ENCODE measurements at places on chromosomes 6 and 20.

- no peak for DNase-seq
Measured at GRCh38 chr6:19723545-19723944, 113.6 kb upstream of the ID4 start.

- no peak for DNase-seq
Measured at GRCh38 chr6:131400054-131400778, 172.8 kb upstream of the ARG1 start.

- no peak for DNase-seq
Measured at GRCh38 chr6:160788806-160789205, 86.8 kb downstream of the PLG start.

DNA sequence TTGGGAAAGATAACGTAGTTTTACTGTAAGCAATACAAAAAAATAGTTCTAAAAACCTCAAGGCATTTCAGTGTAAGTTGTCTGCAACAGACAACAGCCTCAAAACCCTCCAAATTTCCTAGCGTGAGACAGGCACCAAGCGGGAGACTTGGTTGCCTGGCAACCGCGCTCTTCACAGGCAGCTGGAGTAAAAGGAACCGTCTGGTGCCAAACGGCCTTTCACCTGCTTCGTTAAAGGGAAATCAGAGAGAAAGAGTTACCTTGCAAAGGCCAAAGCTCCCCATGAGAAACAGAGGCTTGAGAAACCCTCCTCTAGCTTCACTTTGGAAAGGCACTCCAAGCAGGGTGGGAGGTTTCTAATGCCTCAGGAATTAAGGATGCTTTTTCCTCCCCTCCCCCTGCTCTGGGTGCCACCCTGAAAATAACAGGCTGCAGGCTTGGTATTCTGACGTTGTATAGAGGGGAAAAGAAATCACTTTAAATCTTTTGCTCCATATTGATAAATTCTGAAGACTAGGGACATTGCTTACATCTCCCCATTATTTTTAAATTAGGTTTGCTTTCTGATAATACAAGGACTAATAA, 129.7 kb upstream of the UFL1 start:
- peak; percentile 13 for DNase-seq

- no peak for DNase-seq
Measured at GRCh38 chr6:157145656-157146285, 177.5 kb downstream of the TMEM242 start.

DNA sequence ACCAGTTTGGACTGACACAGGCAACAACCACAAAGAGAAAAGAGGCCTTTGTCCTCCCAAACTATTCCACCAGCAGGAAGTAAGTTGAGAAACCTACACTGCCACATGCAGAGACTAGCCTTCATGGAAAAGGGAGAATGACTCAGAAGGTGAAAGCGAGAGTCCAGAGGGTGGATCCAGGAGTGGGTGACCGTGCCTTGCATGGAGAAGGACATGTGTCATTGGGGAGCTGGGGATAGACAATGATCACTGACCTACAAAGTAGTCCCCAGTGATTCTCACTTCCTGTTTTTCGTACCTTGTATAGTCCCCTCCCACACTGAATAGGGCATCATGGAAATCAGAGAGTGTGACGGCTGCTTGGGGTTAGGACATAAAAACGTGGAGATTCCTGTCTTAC, 91.9 kb downstream of the MYLK4 start:
- DNase-seq = no peak

- no peak for DNase-seq
Measured at GRCh38 chr6:16804546-16805242, 43.4 kb upstream of the ATXN1 start.

DNA sequence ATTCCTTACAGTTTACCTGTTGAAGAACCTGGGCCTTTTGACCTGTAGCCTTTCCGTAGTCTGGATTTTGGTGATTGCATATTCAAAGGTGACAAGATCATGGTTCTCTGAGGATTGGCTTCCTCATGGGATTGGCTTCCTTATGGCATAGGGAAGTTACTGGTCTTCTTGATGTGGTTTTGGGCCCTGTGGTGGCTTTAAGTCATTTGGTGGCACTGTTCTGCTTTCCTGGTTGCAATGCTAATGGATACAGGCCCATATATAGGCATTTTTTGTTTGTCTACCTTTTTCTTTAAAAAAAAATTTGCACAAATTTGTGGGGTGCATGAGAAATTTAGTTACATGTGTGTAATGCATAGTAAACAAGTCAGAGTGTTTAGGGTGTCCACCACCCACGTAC, 185.7 kb downstream of the CDKAL1 start:
- no peak for DNase-seq

- no peak for DNase-seq
Measured at GRCh38 chr6:73774311-73774774, 78.3 kb downstream of the CD109 start.

DNA sequence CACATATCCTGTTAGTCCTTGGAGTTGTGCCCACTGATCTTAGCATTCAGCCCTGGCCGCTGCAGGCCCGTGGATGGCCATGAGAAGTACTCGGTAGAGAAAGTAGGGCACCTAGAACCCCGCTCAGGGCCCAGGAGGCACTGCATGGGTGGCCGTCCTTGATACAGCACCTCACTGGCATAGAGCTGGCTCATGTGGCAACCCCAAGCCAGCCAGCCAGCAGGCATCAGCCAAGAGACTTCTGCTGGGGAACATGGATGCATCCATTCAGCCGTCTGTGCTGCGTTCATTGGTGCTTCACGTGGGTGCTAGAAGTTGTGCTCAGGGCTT, 10.6 kb downstream of the PYGB start:
- no peak for DNase-seq

DNA sequence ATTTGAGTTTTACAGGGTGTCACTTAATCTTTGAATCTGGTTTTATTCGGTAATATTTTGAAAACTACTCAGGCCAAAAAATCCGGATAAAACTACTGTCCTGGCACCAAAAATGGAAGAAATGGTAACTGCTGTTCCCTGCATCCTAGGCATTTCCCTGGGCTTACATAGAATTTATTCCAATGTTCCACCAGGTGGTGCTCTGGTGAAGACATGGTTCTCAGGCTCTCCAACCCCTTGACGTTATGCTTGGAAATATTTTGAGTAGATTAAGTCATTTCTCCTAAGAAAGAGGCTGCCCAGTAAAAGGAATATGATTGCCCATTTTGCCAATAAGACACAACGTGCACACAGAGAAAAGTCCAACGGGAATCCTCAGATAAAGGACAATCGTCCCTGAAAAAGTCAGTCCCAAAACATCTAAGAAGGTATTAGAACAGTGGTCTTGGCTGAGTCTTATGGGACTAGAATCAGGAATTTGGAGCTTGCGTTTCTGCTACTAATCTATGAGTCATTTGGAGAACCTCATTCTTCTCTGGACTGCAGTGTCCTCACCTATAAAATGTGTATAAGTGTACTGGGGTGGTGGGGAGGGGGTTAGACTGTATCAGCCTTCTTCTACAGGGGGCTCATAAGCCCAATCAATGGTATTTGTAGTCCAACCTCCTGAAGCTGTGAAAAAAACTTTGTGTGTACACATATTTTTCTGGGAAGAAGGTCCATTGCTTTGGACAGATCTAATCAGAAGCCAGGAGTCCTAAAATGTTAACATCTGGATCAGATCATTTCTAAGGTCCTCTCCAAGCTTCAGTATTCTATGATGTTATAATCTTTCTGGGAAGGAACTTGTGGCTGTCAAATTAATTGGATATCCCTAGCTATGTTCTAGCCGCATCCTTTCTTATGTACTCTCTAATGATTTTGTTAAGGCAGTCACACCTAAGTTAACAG, 131.0 kb upstream of the BMP2 start:
- no peak for DNase-seq

DNA sequence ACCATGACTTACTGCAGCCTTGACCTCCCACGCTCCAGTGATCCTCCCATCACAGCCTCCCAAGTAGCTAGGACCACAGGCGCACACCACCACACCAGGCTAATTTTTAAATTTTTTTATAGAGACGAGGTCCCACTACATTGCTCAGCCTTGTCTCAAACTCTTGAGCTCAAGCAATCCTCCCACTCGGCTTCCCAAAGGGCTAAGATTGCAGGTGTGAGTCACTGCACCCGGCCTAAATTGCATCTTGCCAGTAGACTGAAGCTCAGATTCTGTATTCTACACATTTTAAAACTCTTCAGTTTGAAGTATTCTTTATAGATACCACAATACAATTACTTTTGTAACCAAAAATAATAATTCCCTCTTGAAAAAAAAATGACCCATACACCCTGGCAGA, 11.4 kb downstream of the NUDT3 start:
- DNase-seq = no peak

DNA sequence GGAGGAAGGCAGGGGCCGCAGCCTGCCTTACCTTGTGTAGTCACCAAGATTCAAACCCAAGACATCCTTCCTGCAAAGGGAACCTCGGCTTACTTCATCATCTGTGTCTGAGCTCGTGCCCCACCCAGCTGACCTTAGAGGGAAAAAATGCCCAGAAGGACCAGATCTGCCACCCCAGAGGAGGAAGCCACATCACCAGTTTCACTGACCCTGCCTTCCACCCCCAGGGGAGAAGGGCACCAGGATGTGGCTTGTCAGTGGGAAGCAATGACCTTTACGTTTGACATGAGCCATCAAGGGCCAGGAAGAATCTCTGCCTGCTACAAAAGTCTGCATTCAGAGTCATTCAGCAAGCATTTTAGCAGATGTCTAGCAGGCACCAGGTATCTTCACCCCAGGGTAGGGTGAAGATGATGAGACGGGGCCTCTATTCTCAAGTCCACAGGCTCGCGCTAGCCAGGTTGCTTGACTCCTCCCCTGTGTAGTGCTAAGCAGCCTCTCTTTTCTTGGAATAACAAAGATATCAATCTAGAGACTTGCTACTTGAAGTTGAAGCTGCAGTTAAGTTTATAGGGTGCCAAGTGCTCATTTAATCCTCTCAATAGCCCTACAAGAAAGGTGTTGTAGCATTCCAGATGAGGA, 28.1 kb downstream of the HM13 start:
- no peak for DNase-seq

- no peak for DNase-seq
Measured at GRCh38 chr20:64145458-64146300, 18.6 kb upstream of the MYT1 start.

DNA sequence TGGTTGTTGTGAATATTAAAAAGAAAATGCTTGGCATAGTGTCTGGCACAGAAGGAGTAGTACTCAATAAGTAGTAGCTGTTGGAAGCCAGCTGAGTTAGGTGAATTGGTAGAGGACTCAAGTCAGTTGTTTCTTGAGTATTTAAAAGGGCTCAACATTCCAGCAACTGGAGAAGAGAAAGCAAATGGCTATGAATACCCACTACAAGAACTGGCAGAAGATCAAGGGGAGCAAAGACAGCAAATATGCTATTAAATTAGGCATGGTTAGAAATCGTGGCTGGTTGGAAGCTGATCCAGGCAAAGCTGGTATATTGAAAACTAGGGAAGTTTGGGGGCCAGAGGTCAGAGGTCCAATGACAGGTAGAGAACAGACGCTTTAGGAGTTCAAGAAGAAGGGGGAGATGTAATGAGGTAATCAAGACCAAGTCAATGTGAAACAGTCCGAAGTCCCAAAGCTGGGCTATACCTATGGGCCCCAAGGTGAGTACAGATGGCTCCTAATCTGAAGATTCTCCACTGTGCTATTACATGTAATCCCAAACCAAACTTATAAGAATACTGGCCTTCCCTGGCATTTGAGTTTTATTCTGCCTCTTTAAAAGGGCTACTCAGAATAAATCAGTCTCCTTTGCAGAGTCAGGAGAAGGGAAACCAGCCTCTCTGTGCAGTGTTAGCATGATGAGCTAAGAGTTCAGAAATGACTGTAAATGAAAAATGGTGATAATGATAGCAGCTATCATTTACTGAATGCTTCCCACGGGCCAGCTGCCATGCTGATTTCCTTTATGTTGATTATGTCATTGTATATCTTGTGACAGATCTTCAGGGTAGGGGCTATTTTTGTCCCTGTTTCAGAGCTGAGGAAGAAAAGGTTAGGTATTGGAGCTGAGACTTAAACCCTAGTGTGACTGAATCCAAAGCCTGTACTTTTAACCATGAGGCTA, 122.3 kb downstream of the ANKS1A start:
- DNase-seq = no peak

DNA sequence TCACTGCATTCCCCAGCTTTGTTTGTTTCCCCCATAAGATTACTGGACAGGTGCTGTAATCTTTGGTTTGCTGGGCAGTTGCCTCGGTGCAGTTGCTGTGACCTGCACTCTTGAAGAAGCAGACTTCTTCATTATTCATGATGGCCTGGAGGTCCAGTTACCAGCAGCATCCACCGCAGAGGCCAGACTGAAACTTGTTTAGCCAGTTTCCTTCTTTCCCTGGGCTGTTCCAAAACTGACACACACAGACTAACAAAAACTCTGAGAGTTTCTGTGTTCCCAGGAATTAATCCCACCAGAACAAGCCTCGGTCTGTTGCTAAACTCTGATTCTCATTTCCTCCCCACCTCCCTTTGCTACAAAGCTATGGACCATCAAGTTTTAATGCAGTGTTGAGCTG, 144.1 kb downstream of the QRSL1 start:
- no peak for DNase-seq

GRCh38 chr20:34293589-34293988, 9.6 kb downstream of the AHCY start:
- no peak for DNase-seq

GRCh38 chr6:86042214-86042613, 399.5 kb upstream of the SYNCRIP start:
- DNase-seq = no peak

DNA sequence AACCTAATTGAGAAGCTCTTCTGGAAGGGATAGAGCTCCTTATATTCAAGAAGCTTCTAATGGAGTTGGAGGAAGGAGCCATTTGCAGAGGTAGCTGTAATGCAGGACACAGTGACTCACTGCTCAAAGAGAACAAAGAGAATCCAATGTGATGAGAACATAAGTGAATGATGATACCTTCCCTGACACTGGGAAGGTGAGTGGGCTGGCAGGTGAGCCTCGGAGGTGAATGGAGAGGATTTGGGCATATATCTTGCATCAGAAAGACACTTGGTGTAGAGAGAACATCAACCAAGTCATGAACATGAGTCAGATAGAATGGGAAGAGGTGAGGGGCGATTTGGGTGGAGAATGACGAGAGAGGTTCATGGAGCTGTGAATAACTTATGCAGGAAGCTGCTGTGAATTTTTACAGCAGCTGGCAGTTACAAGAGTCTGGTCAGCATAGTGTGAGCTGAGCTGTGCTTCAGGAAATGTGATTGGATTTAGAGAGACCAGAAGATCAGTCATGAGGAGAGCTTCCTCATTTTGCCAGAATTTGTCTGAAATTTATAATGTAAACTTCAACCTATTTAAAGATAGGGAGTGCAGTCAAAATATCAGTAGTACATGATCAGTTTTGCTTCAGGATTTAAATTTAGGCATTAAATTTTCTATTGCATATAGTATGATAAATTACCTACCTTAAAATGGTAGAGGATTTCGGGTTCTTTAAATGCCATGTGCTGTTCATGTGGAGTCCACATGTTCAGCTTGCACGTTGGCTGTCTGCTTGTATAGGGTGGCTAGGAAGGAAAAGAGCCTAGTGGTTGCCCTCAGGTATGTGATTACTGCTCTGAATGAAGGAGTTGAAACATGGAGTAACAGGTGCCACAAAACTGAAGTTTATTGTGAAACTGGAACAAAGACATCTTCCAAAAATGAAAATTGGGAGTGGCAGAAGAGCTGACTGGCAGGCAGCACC, 59.2 kb upstream of the KIF25 start:
- no peak for DNase-seq

- no peak for DNase-seq
Measured at GRCh38 chr6:166105341-166106075, 62.1 kb downstream of the TBXT start.

- DNase-seq = no peak
Measured at GRCh38 chr6:166317261-166318212, 9.3 kb upstream of the PRR18 start.

All from stimulated activated CD4-positive, alpha-beta T cell treated with anti-CD3 and anti-CD28 coated beads, Interleukin-2, amount 100 ng/mL, for 24 hours (primary cell).